ENCODE measurements at places on chromosomes 7 and 10. TPM values are rescaled to one million over a fixed set of nuclear protein-coding genes. Genes with fewer than 3 reads are reported as not detected.

Gene AOC1
- not detected for polyA plus RNA-seq

Gene FAM180A
- 2.1 TPM for polyA plus RNA-seq

Gene CUBN
- polyA plus RNA-seq, result 0.39 TPM

Gene CDK14
- 11.8 TPM for polyA plus RNA-seq

Gene TMEM120A
- 75.2 TPM for polyA plus RNA-seq

Gene SEC61A2
- 6.8 TPM for polyA plus RNA-seq

Gene ACSM6
- not detected for polyA plus RNA-seq

Gene SLC18A3
- polyA plus RNA-seq, result not detected

Gene STN1
- polyA plus RNA-seq, result 19.5 TPM

Gene NKX2-3
- polyA plus RNA-seq, result not detected

Gene ELAPOR2
- polyA plus RNA-seq, result 1.4 TPM

Gene RAPGEF5
- not detected for polyA plus RNA-seq

Gene SPOCK2
- polyA plus RNA-seq, result 0.06 TPM

Gene TMEM229A
- polyA plus RNA-seq, result not detected

Gene SPDYE8
- polyA plus RNA-seq, result not detected

Gene COG5
- 44.2 TPM for polyA plus RNA-seq

Gene ZNF33A
- 3.9 TPM for polyA plus RNA-seq

Gene MEOX2
- polyA plus RNA-seq, result not detected

Gene ADCYAP1R1
- 0.02 TPM for polyA plus RNA-seq

Gene SORCS1
- polyA plus RNA-seq, result 0.01 TPM

Gene PLXNA4
- polyA plus RNA-seq, result 0.28 TPM

Gene PPP1R3C
- 53.4 TPM for polyA plus RNA-seq

Gene SGCE
- 110 TPM for polyA plus RNA-seq

Gene SFTPA1
- polyA plus RNA-seq, result not detected

Gene ZNF511
- polyA plus RNA-seq, result 29.3 TPM

Gene GALNT17
- not detected for polyA plus RNA-seq

Gene LRRC17
- 2.4 TPM for polyA plus RNA-seq

Gene PLAC9
- polyA plus RNA-seq, result 19.3 TPM

Gene SMURF1
- 15.4 TPM for polyA plus RNA-seq

Gene ZNF107
- polyA plus RNA-seq, result 1.8 TPM

Gene PHF14
- polyA plus RNA-seq, result 6.5 TPM

Gene MAGI2
- polyA plus RNA-seq, result 1.2 TPM

Gene RHBDD2
- polyA plus RNA-seq, result 71.3 TPM

Gene HOXA7
- 4.4 TPM for polyA plus RNA-seq

Gene HMX2
- polyA plus RNA-seq, result not detected

Gene MACC1
- not detected for polyA plus RNA-seq

Gene FANK1
- 2.4 TPM for polyA plus RNA-seq

Gene PPP2R2D
- 31.2 TPM for polyA plus RNA-seq

Gene OPN4
- polyA plus RNA-seq, result not detected

Gene CPXM2
- 14.4 TPM for polyA plus RNA-seq

Gene DLG5
- 13.4 TPM for polyA plus RNA-seq

Gene SRRM3
- 0.48 TPM for polyA plus RNA-seq

Gene MRC1
- not detected for polyA plus RNA-seq

Gene OPN1SW
- polyA plus RNA-seq, result not detected

Gene MYOF
- 355 TPM for polyA plus RNA-seq

Gene AS3MT
- 3.0 TPM for polyA plus RNA-seq
